Stimulated activated CD4-positive, alpha-beta T cell treated with anti-CD3 and anti-CD28 coated beads, TNF-alpha, amount 100 ng/mL, for 1 hour (primary cell): ENCODE measurements at places on chromosomes 7 and 10.

- no peak for DNase-seq
Measured at GRCh38 chr10:103197174-103197573, 4.1 kb upstream of the NT5C2 start.

- no peak for DNase-seq
Measured at GRCh38 chr7:18555120-18555519, 59.6 kb downstream of the HDAC9 start.

DNA sequence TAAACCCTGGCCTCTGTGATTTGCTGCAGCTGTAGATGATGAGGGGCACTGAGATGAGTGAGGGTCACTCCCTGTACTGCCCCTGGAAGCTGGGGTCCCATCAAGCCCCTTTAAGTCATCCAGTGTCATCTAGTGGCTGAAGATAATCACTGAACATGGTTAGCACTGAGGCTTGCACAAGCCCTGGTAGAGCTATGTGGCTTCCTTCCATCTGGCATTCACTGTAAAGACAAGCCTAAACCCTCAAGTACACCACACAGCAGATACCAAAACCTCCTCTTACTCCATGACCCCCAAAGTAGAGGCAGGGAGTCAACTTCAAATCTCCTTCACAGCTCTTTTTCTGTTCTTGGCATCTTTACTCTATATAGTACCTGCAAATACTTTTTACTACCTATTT, 72.7 kb upstream of the MRLN start:
- no peak for DNase-seq

- DNase-seq: no peak
Measured at GRCh38 chr10:92575961-92576360, 2.1 kb upstream of the IDE start.

DNA sequence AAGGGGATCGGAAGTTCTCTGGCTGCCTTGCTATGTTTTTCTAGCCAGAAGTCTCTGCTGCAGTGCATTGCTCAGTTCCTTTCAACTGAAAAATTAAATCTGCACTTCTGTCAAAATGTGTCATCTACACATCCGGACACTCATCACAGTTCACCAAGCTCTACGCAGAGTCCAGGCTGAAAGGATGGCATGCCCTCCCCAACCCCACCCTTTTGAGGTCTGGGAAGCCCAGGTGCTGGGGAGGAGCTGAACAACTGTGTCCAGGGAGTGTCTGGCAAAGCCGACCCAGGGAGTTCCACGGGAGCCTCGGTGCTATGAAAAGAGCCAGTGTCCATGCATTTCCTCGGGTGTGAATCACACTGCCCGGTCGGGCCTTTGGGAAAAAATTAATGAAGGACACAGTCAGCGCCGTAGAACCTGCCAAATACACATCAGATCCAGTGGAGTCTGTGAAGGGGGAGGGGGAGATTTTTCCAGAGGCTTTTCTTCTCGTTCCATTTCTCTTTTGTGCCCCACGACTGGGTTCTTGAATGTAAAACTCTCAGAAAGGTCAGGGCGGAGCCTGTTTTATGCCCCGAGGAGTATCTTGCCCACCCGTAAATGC, 757 bp upstream of the PALS2 start:
- no peak for DNase-seq

DNA sequence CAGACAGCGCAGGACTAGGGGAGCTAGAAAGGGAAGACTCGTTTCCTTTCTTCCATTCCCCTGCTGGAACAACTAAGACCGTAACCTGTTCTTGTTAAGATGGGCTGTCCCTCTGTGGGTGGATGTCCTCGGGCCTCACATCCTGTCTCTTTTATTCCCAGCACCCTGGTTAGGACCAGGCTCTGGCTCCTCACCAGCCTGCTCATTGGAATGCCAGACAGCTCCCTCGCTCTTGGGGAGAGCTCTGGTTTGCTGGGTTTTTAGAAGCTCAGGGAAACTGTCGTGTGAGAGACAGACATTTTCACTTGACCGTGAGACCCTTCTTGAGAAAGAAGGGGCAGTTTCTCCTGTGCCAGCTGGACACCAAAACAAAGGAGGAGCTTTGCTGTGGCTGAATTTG, 58.1 kb upstream of the HABP2 start:
- no peak for DNase-seq

DNA sequence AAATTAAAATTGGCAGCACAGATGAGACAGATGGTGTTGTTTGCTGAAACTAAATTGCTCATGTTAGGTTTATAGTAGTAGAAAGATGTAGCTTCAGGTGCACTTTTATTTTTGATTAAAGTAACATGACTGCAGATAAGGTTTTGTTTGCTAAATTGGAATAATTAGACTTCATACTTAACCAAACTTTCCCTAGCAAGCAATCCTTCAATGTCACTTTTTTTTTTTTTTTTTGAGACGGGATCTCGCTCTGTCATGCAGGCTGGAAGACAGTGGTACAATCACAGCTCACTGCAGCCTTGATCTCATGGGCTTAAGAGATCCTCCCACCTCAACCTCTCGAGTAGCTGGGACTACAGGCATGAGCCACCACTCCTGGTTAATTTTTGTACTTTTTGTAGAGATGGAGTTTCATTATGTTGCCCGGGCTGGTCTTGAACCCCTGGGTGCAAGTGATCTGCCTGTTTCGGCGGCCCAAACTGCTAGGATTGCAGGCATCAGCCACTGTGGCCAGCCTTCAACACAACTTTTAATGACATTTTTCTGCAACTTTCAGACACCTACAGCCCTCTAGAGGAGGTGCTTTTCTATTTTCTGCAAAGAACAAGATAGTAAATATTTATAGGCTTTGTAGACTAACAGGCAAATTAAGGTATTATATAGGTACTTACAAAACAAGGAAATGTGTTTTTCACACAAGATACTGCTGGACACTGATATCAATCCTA, 84.8 kb upstream of the CCNY start:
- DNase-seq: no peak

DNA sequence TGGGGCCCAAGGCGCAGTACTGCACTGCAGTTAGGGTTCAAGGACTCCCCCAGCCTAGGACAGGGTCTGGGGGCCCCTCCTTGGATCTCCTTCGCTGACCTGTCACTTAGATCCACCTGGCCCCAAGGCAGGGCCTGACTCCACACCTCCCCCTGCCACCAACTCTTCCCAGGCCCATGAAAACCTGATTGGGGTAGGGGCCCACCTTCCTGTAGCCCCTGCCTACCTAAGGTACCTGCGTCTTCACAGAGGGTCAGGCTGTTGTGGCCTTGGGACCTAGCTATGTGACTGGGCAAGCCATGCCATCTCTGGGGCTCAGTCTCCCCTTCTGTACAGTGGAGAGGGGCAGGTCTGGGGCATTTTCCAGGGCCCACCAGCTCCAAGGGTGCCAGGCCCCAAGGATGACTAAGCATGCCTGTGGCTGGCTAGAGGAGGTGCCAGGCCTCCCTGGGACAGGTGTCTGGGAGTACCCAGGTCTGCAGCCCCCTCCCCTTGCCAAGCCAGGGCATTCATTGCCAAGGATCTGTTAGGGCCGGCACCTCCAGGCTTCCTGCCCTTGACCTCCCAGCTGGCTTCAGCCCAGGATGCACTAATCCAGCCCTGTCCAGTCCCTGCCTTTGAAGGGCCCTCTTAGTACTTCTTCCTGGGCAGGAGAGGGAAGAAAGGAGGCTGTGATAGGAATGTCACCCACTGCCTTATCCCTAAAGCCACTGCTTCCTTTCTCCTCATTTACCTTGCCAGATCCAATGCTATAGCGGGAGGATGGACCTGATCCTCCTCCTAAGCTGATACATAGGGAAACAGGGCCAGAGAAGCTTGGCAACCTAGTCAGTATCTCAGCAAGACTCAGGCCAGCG, 1.3 kb downstream of the LIMK1 start:
- DNase-seq: no peak

GRCh38 chr10:75404815-75405597, 3.4 kb upstream of the ZNF503 start:
- no peak for DNase-seq

- no peak for DNase-seq
Measured at GRCh38 chr7:150849204-150849775, 3.0 kb upstream of the AOC1 start.

DNA sequence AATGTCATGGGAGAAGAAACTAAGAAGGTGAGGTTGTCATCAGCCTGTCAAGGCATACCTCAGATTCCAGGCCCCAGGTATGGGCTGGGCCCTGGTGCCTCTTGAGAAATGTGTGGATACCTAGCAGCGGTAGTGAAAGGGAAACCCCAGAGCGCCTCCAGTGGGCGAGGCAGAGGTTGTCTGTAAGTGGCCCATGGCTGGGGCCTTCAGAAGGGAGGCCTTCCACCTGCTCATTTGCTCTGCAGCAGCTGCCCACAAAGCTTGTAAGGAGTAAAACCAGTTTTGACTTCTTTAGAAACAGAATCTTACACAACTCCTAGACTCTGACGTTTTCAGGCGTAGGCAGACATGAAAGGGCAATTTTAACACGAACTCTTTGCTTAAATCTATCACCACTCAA, 509.9 kb downstream of the PARD3 start:
- no peak for DNase-seq

GRCh38 chr10:89440226-89441009, 26.1 kb downstream of the IFIT5 start:
- DNase-seq: no peak

GRCh38 chr7:94874036-94874785, 33.2 kb upstream of the PPP1R9A start:
- no peak for DNase-seq

GRCh38 chr10:100041306-100042002, 31.7 kb upstream of the DNMBP start:
- DNase-seq: no peak

GRCh38 chr7:141664450-141664849, 37.5 kb downstream of the DENND11 start:
- no peak for DNase-seq

DNA sequence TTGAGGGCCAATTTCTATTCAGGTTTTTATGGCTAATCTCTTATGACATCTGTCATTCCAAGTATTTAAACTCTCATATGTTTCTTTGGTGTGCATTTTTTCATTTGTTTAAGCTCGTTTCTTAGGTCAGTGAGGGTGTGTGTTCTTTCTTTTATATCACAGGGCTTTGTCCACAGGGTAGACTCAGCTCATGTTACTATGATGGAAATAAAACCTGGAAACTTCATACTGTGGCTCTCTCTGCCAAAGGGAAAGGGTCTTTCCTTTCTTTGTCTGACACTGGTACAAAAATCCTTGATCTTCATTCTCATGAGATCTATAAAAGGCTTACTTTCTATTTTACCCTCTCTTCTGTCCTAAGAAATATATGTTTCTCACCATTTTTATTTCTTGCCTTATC, 129.6 kb upstream of the SP8 start:
- DNase-seq: no peak

- DNase-seq: no peak
Measured at GRCh38 chr7:32761451-32762205, 129.9 kb downstream of the KBTBD2 start.

- no peak for DNase-seq
Measured at GRCh38 chr10:26857991-26858706, 2.6 kb downstream of the ABI1 start.

DNA sequence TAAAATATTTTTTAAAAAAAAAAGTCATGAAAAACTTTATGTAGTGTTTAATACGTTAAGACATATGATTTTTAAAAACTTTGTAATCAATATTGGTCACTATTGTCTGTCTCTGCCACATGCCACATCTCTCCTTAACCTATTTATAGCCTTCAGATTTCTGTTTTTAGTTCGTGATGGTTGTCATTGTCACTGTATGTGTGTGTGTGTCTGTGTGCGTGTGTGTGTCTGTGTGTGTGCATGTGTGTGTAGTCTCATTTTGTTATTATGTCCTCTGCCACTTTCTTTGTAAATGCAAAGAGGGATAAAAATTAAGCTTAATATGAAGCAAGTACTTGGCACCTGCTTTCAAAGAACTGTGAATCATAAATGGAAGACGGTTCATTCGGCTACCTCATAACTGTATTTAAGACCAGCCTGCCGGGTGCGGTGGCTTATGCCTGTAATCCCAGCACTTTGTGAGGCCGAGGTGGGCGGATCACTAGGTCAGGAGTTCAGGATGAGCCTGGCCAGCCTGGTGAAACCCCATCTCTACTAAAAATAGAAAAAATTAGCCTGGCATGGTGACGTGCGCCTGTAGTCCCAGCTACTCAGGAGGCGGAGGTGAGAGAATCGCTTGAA, 354.0 kb downstream of the ARL4A start:
- no peak for DNase-seq

GRCh38 chr10:132939957-132940790, 2.2 kb downstream of the CFAP46 start:
- DNase-seq: peak; percentile 26

DNA sequence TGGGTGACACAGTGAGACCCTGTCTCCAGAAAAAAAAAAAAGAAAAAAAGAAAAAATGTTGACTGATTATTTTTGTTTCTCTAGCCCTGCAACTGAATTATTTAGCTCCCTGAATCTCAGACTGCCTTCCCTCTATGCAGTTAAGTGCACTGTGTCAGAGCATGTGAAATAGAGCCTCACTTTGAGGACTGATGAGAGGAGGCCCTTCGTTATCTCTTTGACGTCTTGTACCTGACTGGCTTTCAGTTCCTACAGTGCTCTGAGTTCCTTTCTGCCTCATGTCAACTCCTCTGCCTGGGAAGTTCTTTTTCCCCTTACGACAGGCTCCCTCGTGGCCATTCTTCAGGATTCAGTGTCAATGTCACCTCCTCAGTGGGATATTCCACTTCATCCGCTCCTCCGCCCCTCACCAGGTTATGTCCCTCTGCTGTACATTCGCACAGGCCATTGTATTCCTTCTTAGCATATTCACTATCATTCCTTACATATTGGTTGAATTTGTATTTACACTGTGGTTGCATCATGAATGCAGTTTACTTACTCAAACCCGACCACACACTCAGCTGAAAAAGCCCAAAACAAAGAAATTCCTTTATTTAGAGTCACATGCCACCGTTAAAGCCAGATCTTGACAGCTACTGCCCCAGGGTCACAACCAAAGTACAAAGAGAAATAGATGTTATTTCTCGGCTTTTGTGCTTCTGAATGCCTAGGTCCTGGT, 18.1 kb upstream of the CAMK2G start:
- no peak for DNase-seq

DNA sequence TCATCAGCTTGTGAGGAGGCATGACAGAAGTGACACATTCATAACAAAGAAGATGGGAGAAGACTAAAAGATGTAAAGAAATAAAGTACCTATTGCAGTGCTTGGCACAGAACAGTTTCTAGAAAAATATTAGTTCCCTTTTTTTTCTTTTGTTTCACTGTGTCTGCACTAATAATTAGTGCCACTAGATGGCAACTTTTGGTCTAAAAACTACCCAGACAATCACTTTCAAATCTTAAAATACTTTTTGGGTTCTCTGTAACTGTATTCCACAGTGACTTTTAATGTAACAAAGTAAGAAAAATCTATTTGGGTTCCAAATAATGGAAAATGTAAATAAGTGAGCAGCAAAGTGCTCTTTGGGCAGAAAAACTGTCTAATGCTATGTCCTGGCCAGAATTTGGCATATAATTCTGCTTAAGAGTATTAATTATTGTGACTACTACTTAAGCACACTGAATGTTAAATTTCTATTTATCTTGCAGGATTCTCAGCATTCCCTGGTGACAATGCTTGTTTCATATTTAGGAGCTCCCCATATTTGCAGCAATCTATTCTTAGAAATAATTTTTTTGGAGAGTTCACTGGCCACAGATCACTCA, 134.8 kb upstream of the KIF5B start:
- DNase-seq: no peak

GRCh38 chr7:158239290-158239981, 348.2 kb downstream of the PTPRN2 start:
- DNase-seq: no peak

GRCh38 chr7:91942312-91942711, 1.6 kb downstream of the AKAP9 start:
- DNase-seq: no peak

- peak; percentile 24 for DNase-seq
Measured at GRCh38 chr7:43758029-43758821, at the start of gene BLVRA. Gene BLVRA (plus strand): TSS chr7:43758680. CDS start chr7:43771159, 12,479 bp downstream.

- DNase-seq: no peak
Measured at GRCh38 chr7:32048970-32049491, 21.2 kb downstream of the PDE1C start.
